Cardiac fibroblast (primary cell): ENCODE measurements at places on chromosomes 12 and 14.

DNA sequence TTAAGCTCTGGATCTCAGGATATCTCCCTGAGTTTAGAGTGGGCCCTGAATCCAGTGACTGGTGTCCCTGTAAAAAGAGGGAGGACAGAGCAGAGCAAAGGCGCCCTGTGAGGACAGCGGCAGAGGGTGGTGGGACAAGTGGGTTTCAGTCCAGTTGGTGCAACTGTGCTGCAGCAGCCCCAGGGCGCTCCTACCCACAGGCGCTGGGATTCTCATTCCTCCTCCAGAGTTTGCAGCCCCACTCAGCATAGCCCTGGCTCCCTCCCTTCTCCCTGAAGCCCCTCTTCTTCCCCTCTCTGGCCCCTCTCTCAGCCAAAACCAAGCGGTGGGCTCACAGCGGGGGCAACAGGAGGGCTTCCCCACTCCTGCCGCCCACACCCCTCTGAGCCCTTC, 1.6 kb downstream of the TMEM179 start:
- no peak for DNase-seq

GRCh38 chr12:1797011-1797901, 23.1 kb upstream of the LRTM2 start:
- DNase-seq, result no peak

DNA sequence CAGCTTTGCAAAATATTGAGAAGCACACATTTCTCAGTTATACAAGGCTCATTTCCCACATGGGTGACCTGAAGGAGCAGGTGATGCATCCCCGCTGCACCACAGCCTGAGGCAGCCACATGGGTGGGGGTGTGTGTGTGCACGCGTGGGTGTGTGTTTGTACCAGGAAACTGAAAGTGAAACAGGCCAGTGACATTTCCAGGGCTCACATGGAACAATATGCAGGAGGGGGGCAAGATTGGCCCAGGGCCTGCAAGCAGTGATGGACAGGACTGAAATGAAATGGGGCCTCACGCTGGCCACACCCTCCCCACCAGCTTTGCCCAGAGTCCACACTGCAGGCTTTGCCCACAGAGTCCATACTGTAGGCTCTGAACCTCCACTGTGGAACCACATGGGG, 154.2 kb upstream of the PARP11 start:
- DNase-seq, result no peak

GRCh38 chr14:99432485-99432884, 48.2 kb downstream of the SETD3 start:
- DNase-seq, result no peak

DNA sequence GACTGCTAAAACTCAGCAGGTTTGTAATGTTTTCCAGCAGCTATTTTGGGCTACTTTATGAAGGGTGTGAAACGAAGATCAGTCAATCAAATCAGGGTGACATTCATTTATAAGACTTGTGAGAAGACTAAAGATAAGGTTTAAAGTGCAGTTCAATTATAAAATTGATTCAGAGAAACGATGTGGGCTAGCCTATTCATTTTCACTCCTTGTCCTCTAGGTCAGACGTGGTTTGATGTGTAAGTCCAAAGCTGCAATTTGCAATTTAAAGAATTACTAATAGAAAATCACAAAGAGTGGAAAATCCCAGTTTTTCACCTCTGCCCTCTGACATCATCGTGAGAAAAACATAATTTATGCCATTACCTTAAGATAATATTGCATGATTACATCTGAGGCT, 243.5 kb upstream of the NOVA1 start:
- DNase-seq, result peak; percentile 31

GRCh38 chr12:97292588-97292987, 170.0 kb upstream of the RMST start:
- no peak for DNase-seq

GRCh38 chr14:30623412-30624131, 1.5 kb downstream of the SCFD1 start:
- DNase-seq, result no peak

GRCh38 chr14:59776468-59776867, 94.1 kb downstream of the RTN1 start:
- no peak for DNase-seq

GRCh38 chr12:102484017-102484416, 3.7 kb upstream of the IGF1 start:
- no peak for DNase-seq

DNA sequence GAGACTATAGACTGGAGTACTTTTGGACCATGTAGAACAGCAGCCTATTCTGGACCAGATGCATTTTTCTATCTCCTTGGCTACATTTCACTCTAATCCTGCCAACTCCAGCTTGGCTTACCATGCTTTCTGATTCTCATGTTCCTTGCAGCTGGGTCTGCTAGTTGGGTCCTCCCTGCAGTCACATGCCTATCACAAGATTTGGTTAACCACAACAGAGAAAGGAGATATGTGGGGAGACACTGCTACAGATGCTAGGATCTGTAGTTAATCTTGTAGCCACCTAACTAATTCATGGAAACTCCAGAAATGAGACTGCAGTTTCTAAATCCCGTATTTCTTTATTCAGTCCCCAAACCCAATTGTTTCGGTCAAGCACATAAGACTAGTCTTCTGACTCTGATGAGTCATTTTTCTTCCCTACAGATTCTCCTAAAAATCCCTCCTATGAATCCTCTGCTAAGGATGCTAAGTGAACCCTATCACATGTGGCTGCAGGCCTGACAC, 410.6 kb downstream of the DAD1 start:
- no peak for DNase-seq
